ENCODE measurements at places on chromosomes 1 and 21.

DNA sequence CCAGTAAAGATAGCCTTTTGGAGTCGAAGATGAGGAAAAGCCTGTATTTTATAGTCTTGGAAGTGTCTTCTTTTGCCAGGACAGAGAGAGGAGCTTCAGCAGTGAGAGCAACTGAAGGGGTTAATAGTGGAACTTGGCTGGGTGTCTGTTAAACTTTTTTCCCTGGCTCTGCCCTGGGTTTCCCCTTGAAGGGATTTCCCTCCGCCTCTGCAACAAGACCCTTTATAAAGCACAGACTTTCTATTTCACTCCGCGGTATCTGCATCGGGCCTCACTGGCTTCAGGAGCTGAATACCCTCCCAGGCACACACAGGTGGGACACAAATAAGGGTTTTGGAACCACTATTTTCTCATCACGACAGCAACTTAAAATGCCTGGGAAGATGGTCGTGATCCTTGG lies at the start of gene VCAM1:
Gene VCAM1 (plus strand): TSS at position 253 of the 400 bp plus-strand sequence. CDS start 119 bp downstream, at position 372.
- no peak for DNase-seq

DNA sequence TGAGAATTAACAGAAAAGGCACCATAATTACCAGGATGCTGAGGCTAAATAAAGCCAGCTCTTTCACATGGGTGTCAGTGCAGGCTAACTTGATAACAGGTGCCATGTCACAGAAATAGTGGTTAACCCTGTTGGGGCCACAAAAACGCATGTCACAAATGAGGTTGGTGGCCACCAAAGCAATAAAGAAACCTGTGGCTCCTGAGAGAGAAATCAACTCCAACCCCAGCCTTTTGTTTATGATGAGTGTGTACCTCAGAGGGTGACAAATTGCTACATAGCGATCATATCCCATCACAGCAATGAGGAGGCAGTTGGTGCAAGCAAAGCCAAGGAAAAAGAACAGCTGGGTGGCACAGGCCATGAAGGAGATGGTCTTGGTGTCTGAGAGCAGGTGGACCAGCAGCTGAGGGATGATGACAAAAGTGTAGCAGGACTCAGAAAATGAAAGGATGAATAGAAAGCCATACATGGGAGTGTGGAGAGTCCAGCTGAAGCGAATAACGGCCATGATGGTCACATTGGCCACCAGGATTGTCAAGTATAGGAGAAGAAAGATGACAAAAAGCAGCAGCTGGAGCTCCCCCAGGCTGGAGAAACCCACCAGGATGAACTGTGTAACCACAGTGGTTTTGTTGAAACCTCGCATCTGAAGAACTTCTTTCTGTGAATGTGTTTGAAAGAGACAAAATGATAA lies at the start of gene OR10T2:
Gene OR10T2 (minus strand): TSS at position 649 of the 697 bp plus-strand sequence. CDS start 0 bp downstream, at position 649.
- no peak for DNase-seq

DNA sequence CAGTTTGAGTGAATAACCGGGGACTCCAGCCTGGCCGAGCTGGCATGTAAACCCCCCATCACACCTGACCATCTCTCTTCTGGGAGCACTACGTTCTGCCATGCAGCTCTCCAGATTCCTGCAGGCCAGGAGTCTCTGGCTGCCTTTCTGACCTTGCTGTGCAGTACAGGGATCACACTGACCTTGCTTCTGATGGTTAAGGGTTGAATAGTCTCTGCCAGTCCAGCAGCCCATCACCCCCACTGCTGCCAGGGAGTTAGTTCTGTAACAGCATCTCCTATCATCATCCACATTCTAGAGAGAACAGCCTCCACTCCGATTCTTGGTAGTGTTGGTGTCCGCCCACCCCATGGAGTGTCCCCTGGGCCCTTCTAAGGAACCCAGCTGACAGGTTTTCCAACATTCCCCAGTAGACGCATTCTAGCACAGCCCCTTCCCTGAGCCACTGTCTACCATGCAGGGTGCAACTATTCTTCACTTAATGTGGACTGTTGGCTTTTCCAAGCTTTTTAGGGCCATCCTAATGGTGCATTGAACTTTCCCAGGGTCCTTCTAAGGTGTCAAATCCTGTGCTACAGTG lies 109.8 kb downstream of the RIPK4 start:
- no peak for DNase-seq

GRCh38 chr1:11757047-11757446 lies 4.9 kb upstream of the C1orf167 start:
- DNase-seq: no peak

GRCh38 chr1:51454554-51454953 lies 64.5 kb downstream of the EPS15 start:
- no peak for DNase-seq

DNA sequence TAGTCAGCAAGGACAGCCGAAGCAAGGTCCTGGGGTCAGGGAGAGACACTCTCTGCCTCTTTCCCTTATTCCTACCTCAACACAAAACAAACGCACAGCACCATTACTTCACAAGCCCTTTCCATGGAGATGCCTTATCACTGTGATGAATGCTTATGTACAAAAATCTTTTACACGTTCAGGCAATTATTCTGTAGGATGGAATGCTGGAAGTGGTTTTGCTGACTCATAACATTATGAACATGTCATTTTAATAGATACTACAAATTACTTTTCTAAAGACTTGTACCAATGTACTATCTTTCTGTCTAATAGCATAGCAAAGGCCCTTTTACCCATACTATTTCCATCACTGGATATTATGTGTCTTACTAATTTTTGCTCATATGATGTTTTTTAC lies 98.4 kb downstream of the TTLL7 start:
- DNase-seq: no peak

DNA sequence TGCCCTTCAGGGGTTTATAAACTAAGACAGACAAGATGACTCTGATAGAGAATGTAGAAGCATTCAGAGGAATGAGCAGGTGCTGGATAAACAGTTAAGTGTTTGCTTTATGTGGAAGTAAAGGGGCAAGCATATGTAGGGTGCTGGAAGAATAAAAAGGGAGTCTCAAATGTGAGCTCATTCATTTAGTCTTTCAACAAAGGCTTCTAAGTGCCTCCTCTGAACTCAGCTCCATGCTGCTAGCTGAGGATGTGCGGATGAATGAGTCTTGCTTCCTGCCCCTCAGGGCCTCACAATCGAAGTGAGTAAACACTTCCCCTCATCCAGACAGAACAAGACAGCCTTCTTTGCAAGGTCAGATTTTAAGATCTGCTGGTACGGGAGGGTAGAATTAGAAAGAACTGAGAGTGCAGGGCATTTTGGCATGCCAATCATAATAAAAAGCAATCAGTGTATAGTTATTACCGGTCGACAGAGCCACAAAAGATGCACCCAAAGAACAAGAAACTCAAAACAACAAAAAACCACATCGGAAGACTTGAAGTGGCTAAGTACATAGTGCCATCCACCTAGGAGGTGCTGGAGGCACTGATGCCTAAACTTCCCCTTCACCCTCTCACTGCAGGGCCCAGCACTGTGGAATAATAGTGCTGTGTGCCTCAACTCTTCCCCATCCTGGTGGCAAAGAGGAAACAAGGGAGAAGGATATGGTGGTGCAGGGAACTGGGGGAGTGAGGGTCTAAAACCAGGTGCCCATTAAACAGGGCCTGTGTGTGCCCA lies 69.8 kb downstream of the TNR start:
- DNase-seq: no peak

DNA sequence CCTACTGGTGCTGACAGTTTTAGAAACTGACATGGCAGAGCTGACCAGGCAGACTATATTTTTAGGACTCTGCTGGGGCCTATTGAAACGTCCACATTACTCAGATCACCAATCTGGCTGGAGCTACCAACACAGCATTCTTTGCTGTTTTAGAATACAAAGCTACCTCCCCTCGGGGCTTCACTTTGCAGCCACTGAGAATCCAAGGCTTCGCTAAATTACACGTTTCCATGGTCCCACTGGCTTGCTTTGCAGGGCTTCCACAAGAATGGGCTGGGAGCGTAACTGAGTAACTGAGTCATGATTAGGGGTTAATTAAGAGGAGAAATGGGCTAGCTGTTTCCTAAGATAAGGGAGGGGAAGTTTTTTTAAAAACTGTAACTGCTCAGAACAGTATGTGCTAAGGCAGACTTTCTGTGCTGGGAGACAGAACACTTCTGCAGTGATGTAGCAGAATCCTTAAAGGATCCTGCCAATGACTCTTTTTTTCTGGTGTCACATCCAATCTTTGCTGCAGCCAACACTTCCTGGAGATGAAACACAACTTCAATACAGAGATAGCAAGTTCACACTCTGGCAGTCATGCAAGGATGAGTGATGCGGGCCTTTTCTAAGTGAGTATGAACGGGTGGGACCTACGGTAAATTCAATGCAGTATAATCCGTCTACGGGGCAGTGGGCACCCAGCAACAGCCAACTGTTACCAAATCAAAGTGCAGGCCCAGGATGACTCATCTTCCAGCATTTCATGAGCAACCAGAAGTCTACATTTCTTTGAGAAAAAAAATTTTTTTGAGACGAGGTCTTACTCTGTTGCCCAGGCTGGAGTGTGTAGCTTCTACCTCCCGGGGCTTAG lies 21.5 kb downstream of the NDUFS5 start:
- DNase-seq: peak; percentile 16

DNA sequence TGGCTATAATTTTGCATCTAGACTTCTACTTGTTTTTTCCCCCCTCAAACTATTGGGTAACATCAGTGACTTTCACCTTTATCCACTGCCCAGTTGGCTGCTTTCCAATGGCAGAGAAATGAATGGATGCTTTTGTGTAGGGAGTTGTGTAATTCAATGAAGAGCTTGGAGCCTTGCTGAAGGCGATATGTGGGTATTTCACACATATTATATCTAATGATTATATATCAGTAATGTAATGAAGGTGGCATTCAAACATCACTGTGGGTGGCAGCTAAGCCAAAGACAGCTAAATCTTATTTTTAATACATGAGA lies 81.2 kb downstream of the TGFB2 start:
- no peak for DNase-seq

DNA sequence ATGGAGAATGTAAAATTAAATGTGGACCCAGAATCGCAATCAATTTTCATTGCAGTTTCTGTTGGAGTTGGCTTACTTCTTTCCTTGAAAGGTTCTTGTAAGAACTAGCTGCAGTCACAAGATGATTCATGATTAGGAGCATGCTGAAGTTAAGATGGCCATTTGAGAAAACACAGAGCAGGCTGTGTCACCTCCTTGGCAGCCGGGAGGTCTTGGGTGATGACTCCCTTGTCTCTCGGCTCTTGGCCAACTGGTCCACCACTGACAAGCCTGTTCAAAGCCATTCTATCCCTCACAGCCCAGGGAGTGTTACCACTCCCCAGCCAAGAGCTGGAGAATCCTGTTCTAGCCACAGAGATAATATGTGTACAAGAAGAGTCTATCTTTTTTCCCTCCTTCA lies 40.6 kb downstream of the OPTC start:
- DNase-seq: no peak

- DNase-seq: no peak
Measured at GRCh38 chr1:119829625-119830024, 18.4 kb upstream of the REG4 start.
